ENCODE measurements at places on chromosomes 4 and X.

- DNase-seq: no peak
Measured at GRCh38 chr4:8028884-8029568, 89.4 kb upstream of the AFAP1 start.

- DNase-seq: no peak
Measured at GRCh38 chr4:118351851-118352827, 664 bp downstream of the PRSS12 start.

DNA sequence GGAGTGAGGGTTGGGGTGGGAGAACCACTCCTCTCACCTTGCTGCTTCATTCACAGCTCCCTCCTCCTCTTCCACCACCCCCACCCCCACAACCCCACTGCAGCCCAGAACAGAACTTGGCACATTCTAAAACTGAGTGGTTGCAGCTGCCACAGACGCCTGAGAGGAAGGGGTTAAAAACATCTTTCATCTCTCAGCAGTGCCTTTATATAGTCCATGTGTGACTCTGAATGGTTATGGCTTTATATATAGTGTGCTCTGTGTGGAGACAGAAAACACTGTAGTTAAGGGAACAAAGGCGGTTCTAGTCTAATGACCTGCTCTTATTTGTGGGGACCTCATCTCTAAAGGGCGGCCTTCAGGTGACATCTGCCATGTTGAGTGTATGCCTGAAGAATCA is 144.8 kb downstream of the BCOR start:
- DNase-seq: no peak

DNA sequence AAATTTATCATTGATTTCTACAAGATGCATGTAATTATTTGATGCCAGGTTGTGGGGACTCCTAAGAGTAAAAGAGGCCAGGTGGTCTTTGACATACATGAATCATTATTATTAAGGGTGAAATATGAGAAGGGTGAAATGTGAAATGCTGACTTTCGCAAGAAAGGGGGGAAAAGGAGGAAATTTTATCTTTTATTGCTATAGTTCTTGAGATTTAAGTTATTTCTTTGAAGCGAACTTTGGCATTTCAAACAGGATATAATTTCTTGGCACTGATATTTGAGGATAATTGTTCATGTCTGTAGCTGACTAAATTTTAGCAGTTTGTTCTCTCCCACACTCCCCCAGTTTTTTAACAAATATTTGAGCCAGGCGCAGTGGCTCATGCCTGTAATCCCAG is 80.1 kb downstream of the TMEM131L start:
- DNase-seq: no peak

- peak; percentile 9 for DNase-seq
Measured at GRCh38 chr4:70737409-70737808, 15.6 kb downstream of the RUFY3 start.

GRCh38 chrX:47815901-47816845 is 20.5 kb upstream of the ZNF81 start:
- DNase-seq: no peak

DNA sequence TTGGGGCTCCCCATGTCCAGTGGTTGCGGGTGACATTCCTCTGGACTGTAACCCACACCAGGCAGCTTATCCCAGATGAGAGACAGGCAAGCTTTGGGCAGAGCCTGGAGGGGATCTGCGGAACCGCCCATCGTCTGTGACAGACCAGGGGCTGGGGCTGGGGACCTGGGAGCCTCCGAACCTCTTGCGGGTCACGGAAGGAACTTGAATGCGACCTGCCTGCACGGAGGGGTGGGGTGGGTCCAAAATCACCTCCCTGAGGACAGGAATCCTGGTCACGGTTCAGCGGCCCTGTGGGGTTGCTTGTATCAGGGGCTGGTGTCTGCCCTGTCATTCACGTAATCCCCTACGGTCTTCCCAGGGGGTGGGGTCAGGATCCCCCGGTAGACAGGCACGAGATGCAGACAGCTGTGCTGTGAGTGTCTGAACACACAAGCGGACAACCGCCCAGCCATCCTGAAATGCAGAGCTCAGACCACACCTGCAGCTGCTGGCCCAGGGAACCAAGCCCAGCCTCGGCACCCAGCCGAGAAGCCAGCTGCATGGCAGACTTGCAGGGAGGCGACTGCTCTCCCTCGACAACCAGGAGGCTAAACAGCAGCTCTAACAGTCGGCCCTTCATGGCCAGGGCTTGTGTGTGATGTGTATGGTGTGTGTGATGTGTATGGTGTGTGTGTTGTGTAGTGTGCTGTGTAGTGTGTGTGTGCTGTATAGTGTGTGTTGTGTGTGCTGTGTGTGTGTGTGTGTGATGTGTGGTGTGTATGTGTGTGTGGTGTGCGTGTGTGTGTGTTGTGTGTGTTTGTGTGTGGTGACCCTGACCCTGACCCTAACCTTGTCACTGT is 105.9 kb upstream of the ADRA2C start:
- DNase-seq: no peak

DNA sequence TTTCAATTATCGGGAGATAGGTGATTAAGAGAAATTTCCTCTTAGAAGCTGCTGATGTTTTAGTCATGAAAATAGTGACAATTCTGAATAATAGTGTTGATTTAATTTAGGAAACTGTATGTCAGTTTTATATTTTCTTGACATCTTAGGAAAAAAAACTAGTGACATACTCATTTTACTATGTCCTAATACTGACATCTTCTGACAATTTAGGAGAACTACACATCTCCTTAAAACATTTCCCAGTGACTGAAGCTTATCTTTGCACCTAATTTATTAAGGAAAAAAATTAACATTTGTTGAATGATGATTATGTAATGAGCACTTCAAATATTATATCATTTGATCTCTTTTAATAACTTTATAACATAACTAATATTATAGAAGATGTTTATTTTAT is 42.0 kb upstream of the RBMXL3 start:
- no peak for DNase-seq

GRCh38 chr4:123017636-123018395 is 95.4 kb upstream of the NUDT6 start:
- no peak for DNase-seq

GRCh38 chr4:42371305-42372252 is 25.7 kb upstream of the SHISA3 start:
- no peak for DNase-seq

DNA sequence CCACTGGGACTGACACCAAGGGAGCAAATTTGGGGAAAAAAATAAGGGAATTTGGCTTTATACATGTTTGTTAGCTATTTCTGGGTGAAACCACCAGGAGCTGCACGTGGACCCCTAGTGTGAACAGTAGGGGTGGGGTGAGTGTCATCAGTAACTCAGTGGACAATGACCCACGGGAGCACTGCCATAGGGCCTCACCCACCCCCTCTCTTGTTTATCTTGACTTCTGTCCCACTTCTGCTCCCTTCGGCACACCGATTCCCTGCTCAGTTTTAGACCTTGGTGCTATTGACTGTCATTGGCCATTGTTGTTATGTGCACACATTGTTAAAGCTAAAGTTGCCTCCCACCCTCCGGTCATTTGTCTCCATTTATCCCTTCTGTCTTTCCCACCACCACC is 9.0 kb downstream of the ACOX3 start:
- DNase-seq: no peak

DNA sequence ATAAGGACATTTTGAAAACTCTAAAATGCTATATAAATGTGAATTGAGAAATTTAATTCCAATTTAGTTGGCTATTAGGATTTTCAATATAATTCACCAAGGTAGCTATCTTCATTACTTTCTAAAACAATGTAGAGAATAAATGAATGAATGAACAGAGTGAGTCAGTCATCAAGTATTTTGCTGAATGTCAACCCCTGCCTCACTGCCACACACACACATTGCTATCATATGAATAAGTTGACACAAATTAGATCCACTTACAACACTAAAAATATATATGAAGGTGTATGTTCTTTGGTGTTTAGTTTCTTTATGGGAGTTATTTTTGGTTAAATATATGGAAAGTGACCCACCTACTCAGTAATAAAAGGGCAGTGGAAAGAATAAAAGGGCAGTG is 141.4 kb upstream of the SMIM10 start:
- DNase-seq: no peak

GRCh38 chr4:102585329-102585728 is 84.2 kb downstream of the NFKB1 start:
- no peak for DNase-seq

DNA sequence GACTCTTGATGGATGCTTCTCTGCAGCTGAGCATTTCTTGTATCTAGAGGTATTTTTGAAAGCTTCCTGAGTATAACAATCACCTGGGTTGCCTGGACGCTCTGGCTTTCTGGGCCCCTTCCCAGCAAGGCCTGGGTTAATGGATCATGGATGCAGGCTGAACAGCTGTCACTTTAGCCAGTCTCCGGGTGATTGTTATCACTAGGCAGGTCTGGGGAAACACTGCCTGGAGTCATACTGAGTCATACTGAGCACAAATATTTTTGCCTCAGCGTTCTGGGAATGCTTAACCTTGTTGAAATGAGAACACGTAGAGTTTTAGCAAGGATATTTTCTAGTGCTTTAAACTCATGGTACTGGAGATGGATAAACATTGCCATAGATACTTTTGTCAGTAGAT is 102.6 kb downstream of the PHEX start:
- DNase-seq: no peak

DNA sequence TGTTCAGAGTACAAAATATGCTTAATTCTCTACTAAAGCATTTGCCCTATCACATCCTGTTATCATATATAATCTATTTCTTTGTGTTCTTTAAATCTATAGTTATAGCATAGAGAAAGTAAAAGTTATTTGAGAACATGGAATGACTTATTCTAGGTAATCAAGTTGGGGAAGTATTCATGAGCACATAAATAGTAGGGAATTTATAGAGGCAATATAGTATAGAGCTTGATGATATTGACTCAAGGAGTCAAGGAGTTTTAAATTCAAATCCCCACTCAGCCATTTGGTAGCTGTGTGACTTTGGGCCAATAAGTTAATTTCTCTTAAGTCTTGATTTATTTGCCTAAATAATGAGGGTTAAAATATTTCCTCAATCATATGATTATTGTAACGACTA is 37.5 kb downstream of the PPP1R2C start:
- DNase-seq: no peak

DNA sequence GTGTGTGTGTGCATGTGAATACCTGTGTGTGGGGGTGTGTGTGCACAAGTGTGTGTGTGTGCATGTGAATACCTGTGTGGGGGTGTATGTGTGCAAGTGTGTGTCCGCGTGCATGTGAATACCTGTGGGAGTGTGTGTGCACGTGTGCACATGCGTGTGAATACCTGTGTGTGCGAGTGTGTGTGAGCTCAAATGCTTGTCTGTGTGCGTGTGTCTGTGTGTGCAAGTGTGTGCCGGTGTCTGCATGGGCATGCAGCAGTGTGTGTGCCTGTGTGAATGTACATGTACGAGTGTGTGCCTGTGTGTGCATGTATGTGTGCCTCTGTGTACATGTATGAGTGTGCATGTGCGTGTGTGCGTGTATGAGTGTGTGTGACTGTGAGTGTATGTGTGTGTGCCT is 5.0 kb downstream of the DOK7 start:
- no peak for DNase-seq

- no peak for DNase-seq
Measured at GRCh38 chrX:46634577-46634976, 61.0 kb downstream of the CHST7 start.

DNA sequence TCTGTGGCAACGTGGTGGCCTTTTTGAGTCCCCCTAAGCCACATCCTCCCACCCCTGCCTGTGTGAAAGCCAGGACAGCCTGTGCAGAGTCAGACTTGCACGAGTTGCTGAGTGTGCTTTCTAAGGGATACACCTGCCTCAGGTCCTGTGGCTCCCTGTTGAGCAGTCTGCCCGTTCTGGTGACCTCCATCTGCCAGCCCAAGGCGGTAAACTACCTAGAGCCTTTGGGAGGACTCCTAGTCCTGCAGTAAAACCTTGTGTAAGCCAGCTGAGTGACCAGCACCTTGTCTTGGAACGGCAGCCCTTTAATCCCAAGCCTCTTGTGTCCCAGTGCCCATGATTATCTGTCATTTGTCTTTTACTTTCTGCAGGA is 69.3 kb downstream of the NBDY start:
- no peak for DNase-seq

- DNase-seq: no peak
Measured at GRCh38 chr4:76539979-76540378, 105.0 kb downstream of the SHROOM3 start.

DNA sequence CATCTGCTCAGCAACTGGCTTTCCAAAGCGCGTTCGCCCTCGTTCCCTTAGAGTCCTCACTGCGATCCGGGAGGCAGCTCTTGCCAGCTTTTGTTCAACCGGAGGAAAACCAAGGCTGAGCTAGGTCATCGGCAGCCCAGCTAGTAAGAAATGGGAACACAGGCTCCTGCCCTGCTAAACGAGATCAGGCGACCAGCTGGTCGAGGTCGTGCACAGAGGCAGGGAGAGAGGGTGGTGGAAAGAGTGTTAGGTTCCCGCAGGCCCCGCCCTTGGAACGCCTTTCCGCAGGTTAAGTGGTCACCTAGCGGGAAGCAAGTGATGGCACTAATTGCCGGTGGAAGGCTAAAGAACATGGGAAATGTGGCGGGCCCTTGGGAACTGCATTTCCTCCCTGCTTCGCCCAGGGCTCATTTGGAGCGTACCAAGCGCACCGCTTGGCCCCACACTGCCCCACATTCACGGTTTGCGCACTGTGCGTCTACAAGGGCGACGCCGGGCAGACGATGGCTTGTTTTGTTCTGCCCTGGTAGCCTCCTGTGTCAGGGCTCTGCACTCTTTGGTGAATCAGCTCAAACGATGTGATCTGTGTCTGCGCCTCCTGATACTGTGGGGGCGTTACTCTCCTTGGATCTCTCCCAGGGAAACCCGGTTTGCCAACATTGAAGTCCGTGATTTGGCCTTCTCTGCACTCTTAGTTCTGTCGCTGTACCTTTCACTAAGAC is 7.2 kb upstream of the PRDM8 start:
- DNase-seq: no peak

GRCh38 chrX:118637997-118638396 is 89.4 kb upstream of the IL13RA1 start:
- no peak for DNase-seq

- DNase-seq: no peak
Measured at GRCh38 chr4:53713296-53713695, 122.0 kb upstream of the LNX1 start.

- peak; percentile 82 for DNase-seq
Measured at GRCh38 chrX:40169193-40170101, 71.7 kb upstream of the BCOR start.

GRCh38 chr4:111269439-111269838 is 646.6 kb upstream of the PITX2 start:
- DNase-seq: no peak

DNA sequence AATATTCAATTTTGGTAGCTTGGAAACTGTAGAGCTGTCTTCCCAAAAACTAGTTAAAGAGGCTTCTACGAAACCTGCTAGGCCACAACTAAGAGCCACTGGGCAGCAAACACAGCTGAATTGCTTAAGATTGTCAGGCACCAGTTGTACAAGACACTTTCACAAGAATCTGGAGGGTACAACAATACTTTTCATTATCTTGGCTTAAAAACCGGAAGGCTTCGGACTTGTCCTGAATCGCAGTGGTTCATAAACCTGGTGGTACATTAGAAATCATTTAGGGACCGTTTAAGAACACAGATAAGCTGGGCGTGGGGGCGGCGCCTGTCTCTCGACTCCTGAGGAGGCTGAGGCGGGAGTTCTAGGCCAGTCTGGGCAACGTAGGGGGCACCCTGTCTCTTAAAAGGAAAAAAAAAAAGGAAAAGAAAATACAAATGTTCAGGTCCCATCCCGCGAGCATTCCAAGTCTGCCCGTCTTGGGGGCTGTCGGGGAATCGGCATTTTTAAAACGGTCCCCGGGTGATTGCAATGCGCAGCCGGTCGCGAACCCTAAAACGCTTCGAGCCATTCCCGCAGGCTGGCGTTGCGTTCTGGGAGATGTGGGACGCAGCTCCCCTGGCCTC is 763 bp downstream of the PYURF start:
- DNase-seq: no peak

GRCh38 chr4:55184600-55185523 is 59.5 kb upstream of the KDR start:
- DNase-seq: no peak

All from CD4-positive, alpha-beta T cell treated with Interleukin-6 at 100 ng/mL for 8 hours (primary cell).